Stimulated activated CD8-positive, alpha-beta memory T cell treated with anti-CD3 and anti-CD28 coated beads, Interleukin-7, amount 100 ng/mL, for 1 hour (primary cell): ENCODE measurements at places on chromosomes 1 and 21.

DNA sequence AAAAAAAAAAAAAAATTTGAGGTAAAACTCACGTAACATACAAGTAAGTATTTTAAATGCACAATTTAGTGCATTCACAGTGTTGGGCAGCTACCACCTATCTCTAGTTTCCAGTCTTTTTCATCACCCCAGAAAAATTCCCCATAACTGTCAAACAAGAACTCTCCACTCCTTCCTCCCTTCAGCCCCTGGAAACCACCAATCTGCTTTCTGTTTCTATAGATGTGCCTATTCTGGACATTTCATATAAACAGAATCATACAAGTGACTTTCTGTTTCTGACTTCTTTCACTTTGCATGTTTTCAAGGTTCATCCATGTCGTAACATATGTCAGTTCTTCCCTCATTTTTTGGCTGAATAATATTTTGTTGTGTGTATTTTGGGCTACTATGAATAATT lies 24.9 kb upstream of the ETS2 start:
- DNase-seq, result no peak

DNA sequence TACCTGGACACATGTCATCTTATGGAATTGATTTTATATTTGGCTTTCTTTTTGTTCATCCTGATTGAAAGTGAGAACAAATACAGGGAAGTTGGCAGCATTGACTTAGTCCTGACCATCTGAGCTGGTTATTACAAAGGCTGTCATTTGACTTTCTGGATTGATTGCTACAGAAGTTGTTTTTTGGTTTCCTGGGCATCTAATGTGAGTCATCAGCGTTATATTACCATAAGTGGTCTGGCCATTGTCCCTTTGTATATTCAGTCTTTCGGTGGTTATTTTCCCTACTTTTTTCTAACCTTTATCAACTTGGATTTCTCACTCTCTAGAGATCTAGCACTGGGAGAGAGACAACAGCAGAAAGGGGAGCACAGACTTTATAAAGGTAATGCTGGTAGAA lies 1646.5 kb downstream of the MRPL39 start:
- no peak for DNase-seq

GRCh38 chr1:8712413-8713231 lies 104.8 kb downstream of the RERE start:
- DNase-seq, result no peak

DNA sequence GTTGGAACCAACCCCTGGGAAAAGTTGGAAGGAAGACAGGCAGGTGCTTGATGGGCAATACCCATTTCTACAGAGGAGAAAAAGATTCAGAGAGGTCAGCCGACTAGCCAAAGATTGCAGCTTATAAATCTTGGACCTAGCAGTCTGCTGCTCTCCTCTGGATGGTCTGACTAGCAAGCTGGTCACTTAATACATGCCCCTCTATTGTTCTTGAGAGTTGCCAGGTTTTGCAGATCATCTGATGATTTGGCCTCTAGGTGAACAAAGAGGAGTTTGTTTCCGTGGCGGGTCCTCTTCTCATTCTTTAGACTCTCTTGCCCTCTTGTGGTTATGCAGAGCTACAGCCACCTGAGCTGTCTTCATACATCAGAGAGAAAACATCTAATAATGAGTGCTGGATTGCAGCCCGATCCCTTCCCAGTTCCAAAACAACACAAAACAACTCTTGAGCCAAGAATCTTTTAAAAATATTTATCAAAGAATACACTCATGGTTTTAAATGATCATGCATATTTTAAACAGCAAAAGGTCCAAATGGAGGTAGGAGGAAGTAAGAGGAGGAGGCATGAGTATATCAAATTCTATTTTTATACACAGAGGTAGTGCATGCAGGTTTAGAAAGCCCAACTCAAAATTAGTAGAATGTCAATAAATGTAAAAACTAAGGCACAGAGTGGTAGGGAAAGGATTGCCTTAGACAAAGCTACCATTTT lies 115.7 kb downstream of the SLC30A10 start:
- no peak for DNase-seq

GRCh38 chr1:159342761-159343425 lies 40.8 kb downstream of the FCER1A start:
- DNase-seq, result no peak

GRCh38 chr1:39711104-39711965 lies 20.1 kb upstream of the HPCAL4 start:
- DNase-seq, result no peak

DNA sequence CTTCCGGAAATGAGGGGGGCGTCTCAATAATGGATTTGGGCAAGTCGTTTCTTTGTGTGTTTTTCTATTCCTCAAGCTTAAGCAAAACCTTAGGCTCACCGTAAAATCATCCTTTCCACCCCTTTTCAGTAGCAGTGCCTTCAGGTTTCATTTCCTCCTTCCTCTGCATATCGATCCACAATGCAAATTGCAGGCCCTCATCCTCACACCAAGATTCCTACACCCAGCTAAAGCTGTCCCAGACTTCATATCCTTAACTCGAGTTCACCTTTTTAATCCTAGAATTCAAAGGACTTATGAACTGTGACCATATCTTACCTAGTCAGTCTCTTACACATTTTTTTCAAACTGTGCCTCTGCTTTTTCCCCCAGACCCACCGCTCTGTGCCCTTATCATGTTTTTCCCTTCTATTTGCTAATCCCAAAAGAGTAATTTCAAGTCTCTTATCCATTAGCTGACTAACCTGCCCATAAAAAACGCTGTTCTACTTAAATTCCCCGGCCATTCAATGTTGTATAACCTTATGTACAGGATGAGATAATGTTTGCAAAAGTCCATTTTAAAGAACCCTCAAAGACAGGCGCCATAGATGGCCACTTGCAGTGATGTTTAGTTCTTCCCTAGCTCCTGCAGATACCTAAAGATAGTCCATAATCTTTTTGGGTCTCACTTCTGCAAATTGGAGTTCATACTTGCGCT lies 1.5 kb downstream of the AKIRIN1 start:
- no peak for DNase-seq
